SHP77 (cell line): ENCODE measurements at places on chromosomes 7 and 10.

DNA sequence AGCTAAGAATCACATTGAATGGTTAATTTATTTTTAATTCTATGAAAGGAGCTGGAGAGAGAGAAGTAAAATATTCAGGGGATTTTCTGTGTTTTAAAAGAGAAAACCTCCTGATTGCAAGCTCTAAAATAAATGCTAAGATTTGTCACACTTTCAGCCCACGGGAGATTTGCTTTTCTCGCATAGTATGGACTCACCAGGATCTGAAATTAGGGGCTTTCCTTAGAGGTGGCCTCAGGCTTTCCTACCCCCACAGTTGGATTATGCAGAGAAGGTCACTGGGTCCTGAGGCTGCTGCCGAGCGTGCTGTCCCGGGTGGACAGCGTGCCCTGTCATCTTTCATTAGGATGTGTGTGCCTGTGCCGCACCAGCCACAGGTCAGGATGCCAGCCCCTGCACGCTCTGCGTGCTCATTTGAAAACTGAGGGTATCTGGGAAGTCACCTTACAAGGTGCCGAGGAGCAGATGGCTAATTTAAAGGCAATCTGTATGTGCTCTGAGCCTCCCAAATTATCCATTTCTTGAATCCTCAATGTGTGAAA lies 258.8 kb downstream of the CELF2 start:
- no peak for DNase-seq

DNA sequence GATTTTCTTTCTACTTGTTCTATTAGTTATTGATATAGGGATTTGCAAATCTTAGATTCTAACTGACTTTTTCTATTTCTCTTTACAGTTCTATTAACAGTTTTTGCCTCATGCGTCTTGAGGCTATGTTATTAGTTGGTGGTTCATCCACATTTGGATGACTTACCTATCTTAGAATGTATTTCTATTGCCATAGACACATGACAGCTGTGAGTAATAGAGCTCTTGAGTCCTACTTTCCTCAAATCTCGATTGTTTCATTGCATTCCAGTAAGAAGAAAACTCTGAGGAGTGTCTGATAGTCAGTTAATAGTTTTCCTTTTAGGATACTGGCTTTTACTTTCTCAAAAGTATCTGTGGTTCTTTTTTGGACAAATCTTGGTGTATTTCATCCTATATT lies 241.4 kb upstream of the ZNF32 start:
- no peak for DNase-seq

DNA sequence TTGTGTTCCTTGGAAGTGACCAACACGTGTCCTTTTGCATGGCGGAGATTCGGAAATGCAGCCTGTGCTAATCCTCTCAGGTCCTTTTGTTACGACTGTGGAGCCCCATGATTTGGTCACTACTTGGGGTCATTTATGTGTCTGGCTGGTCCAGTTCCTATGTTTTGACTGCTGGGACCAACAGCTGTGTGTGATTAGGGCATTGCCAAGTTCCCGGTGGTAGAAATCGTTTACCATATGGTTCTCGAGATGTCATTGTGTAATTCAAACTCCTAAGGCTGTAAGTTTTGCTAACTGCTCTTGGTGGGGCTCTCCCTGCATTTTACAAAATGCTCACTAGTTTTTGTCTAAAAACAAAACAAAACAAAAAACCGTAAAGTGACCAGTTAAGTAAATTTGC lies 62.0 kb downstream of the CCNY start:
- DNase-seq, result no peak

GRCh38 chr7:149166142-149166541 lies 18.9 kb downstream of the ZNF398 start:
- DNase-seq, result no peak

DNA sequence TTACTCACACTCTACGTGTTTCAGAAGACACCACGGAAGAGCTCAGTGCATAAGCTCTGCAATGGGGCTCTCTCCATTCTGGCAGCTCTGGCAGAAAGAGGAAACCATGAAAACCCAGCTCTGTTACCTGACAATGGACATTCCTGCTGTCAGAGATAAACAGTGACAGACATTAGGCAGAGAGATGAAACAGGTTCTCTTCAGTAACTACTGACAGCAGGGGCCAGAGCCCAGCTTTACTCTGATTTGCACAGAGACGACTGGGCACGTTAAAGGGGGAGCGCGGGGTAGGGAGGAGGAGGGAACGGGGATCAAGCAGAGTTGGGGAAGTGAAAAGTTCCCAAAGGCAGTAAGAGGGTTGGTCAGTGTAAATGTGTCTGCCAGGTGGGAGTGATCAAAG lies 206.1 kb downstream of the RAMP3 start:
- no peak for DNase-seq
